ENCODE measurements at places on chromosomes 5 and 9.

GRCh38 chr5:78076351-78076750 is 218.1 kb downstream of the AP3B1 start:
- H3K4me1 ChIP-seq, result peaks cover 9% of the 10 kb centered on the region
- no peak overlapping the region for H3K4me3 ChIP-seq

DNA sequence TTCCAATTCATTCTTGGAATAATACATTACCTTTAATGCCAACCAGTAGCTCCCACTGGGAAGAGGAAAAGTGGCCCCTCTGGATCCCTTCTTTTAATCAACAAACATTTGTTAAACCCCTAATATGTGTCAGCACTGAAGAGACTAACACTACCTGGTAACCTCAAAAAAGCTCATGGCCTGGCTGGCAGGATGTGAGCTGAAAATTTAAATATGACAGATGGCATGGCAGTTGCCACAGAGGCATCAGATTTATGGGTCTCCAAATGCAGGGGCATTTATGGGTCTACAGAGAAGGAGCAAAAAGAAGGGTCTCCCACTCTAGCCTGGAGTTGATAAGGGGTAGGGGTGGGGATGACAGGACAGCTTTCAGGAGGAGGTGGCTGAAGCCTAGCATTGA is 12.5 kb downstream of the DNAH5 start:
- no peak overlapping the region for H3K4me3 ChIP-seq
- H3K27me3 ChIP-seq, result no peaks in the 10 kb centered on the region
- no peaks in the 10 kb centered on the region for H3K36me3 ChIP-seq
- H3K4me1 ChIP-seq, result no peaks in the 10 kb centered on the region
- no peak for DNase-seq

DNA sequence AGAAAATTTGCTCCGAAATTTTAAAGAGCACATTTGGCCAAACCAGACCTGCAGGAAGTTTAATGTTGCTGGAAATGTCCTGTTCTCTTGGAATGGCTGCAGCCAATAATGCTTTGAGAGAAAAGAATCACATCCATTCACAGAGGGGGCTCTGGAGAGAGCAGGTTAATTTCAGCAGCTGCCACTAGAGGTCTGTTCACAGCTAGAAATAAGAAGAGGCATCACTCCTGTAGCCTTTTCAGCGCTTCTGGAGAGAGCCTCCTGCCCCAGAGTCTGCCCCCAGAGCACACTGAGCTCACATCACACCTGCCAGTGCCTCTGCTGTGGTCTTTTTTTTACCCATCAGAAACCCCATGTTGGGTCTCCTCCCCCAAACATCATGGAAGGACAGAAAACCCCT is 124.8 kb upstream of the RAD23B start:
- no peak overlapping the region for H3K4me3 ChIP-seq
- H3K36me3 ChIP-seq, result no peaks in the 10 kb centered on the region
- H3K27me3 ChIP-seq, result no peaks in the 10 kb centered on the region
- DNase-seq, result no peak
- peaks cover 13% of the 10 kb centered on the region for H3K4me1 ChIP-seq

- no peak overlapping the region for H3K4me3 ChIP-seq
- H3K27ac ChIP-seq, result no peak overlapping the region
Measured at GRCh38 chr5:106171708-106172107, 1499.0 kb downstream of the EFNA5 start.

DNA sequence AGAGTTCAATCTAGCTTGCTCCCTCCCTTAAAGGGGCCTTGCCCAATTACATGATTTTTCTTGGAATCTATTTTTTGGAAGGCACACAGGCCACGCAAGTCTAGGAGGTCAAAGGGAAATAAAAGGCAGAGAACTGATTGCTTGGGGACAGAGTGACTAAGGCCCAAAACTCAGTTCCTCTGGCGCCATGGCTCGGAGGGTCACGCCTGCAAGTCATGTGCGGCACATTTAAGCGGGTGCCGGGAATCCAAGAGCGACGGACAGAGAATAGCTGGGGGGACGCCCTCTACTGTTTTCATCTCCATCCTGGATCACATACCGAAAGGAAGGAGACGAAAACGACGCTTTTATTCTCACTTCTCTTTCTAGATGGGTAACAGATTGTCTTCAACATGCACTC is 78.6 kb downstream of the FREM1 start:
- no peak overlapping the region for H3K27ac ChIP-seq
- no peaks in the 10 kb centered on the region for H3K4me1 ChIP-seq
- no peaks in the 10 kb centered on the region for H3K36me3 ChIP-seq
- no peaks in the 10 kb centered on the region for H3K27me3 ChIP-seq
- no peak for DNase-seq
- no peak overlapping the region for H3K4me3 ChIP-seq

DNA sequence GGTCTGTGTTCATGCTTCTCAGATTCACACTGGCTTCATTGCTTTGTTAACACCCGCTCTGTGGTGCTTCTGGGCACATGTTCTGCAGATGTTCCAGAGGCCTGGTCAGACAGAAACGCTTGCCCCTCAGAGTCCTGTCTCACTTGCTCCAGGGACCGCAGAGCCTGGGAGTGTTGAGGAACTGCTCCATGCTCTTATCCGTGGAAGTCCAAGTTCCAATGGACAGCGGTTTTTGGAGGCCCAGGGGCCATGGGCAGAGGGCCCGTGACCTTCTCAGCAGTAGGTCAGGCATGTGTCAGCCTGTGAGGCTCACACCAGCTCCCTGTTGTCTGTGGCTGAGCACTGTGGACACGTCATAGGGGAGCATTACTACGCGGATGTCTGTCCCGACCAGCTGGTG is 364.7 kb upstream of the IRX1 start:
- no peak overlapping the region for H3K4me3 ChIP-seq
- H3K4me1 ChIP-seq, result no peaks in the 10 kb centered on the region
- no peaks in the 10 kb centered on the region for H3K36me3 ChIP-seq
- DNase-seq, result no peak
- H3K27me3 ChIP-seq, result no peaks in the 10 kb centered on the region
- no peak overlapping the region for H3K27ac ChIP-seq

GRCh38 chr9:91066856-91067255 is 265.2 kb downstream of the SYK start:
- no peak overlapping the region for H3K4me3 ChIP-seq
- no peaks in the 10 kb centered on the region for H3K36me3 ChIP-seq
- H3K27ac ChIP-seq, result no peak overlapping the region
- no peaks in the 10 kb centered on the region for H3K27me3 ChIP-seq
- peaks cover 11% of the 10 kb centered on the region for H3K4me1 ChIP-seq

DNA sequence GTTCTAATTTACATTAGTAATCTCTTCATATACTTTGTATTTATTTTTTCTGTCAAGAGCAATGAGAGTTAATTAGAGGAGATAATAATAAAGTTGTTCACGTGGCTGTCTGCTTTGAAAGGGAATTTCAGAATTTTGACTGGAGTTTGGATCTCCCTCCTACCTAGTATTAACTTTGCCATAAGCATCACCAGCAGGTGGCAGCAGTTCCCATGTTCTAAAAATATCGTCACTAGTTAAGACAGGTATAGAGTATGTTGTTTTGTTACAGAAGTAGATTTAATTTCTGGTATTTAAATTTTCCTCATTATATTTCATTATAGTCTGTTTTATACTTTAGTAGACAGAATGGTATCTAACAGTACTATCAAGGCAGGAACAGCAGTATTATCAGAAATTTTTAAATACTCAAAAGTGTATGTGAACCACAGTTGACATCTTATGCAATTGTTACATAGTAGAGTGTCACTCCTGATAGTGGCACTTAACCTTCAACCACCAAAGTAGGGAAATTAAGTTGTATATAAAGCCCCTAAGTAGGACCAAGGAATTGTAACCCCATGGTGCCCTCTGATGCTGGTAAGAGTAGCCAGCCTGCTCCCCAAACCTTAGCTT is 20.4 kb downstream of the GNPDA1 start:
- DNase-seq, result peak; percentile 72
- H3K27ac ChIP-seq, result no peak overlapping the region
- H3K36me3 ChIP-seq, result peaks cover 46% of the 10 kb centered on the region
- H3K4me1 ChIP-seq, result no peaks in the 10 kb centered on the region

DNA sequence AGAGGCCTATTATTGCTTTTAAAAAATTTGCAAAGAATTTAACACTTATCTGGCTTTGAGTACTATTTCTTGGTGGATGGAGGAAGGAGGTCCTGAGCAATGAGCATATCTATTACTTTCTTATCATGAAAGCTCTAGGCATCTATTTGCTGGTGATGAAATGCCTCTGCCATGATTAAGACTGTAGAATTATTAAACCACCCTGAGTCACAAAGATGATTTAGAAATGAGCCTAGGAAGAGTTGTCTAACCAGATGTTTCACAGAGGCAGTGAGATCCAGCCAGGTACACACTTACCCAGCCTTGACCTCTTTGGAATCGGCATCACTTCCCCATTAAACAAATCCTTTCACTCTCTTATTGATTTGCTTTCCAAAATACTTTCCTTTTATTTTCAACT is 304.4 kb upstream of the KIF2A start:
- no peak overlapping the region for H3K4me3 ChIP-seq
- DNase-seq, result no peak
- H3K27ac ChIP-seq, result no peak overlapping the region
- H3K4me1 ChIP-seq, result no peaks in the 10 kb centered on the region
- H3K27me3 ChIP-seq, result no peaks in the 10 kb centered on the region

DNA sequence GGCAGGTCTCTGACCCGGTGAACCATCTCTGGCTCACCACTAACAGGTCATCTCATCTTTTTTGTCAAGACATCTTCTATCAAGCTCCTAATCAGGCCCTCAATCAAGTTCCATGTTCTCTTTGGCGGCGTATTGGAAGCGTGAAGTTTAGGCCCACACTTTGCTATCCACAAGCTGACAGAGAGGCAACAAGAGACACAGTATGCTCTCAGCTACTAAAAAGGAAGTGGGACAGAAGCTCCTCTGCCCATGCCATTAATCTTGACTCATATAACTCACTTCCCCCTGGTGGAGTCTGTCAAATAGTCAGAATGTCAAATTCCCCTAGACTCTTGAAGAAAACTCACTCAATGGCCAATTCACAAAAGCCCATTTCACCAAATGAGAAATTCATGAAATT is 77.6 kb upstream of the TMC1 start:
- H3K4me3 ChIP-seq, result no peak overlapping the region
- H3K27me3 ChIP-seq, result no peaks in the 10 kb centered on the region
- peaks cover 38% of the 10 kb centered on the region for H3K4me1 ChIP-seq
- no peaks in the 10 kb centered on the region for H3K36me3 ChIP-seq

GRCh38 chr5:10701567-10702039 is 59.4 kb downstream of the DAP start:
- H3K4me3 ChIP-seq, result no peak overlapping the region
- H3K4me1 ChIP-seq, result peaks cover 52% of the 10 kb centered on the region
- peaks cover 47% of the 10 kb centered on the region for H3K36me3 ChIP-seq
- H3K27me3 ChIP-seq, result no peaks in the 10 kb centered on the region

- peak overlapping the region; percentile 91 for H3K27ac ChIP-seq
- H3K36me3 ChIP-seq, result peaks cover 24% of the 10 kb centered on the region
- DNase-seq, result peak; percentile 82
- no peaks in the 10 kb centered on the region for H3K27me3 ChIP-seq
- H3K4me3 ChIP-seq, result no peak overlapping the region
Measured at GRCh38 chr5:142327111-142327842, 2.5 kb upstream of the SPRY4 start.

- peak; percentile 60 for DNase-seq
- H3K27me3 ChIP-seq, result no peaks in the 10 kb centered on the region
- H3K4me1 ChIP-seq, result peaks cover 17% of the 10 kb centered on the region
Measured at GRCh38 chr5:160054047-160054446, 45.1 kb downstream of the TTC1 start.

- peaks cover 11% of the 10 kb centered on the region for H3K4me1 ChIP-seq
- H3K27me3 ChIP-seq, result peaks cover 28% of the 10 kb centered on the region
- DNase-seq, result no peak
Measured at GRCh38 chr5:157269165-157269671, 3.3 kb downstream of the CYFIP2 start.

GRCh38 chr5:52139888-52140615 is 647.7 kb upstream of the ITGA1 start:
- no peak overlapping the region for H3K27ac ChIP-seq
- no peak overlapping the region for H3K4me3 ChIP-seq
- DNase-seq, result no peak
- H3K4me1 ChIP-seq, result no peaks in the 10 kb centered on the region
- H3K36me3 ChIP-seq, result no peaks in the 10 kb centered on the region
- no peaks in the 10 kb centered on the region for H3K27me3 ChIP-seq

GRCh38 chr5:98527846-98528245 is 245.6 kb upstream of the RGMB start:
- no peaks in the 10 kb centered on the region for H3K4me1 ChIP-seq
- H3K27ac ChIP-seq, result no peak overlapping the region
- no peak for DNase-seq
- no peaks in the 10 kb centered on the region for H3K36me3 ChIP-seq
- H3K4me3 ChIP-seq, result no peak overlapping the region

GRCh38 chr9:86351880-86352279 is 2.3 kb downstream of the TUT7 start:
- peaks cover 27% of the 10 kb centered on the region for H3K36me3 ChIP-seq
- H3K4me1 ChIP-seq, result peaks cover 37% of the 10 kb centered on the region
- no peaks in the 10 kb centered on the region for H3K27me3 ChIP-seq
- H3K27ac ChIP-seq, result no peak overlapping the region
- H3K4me3 ChIP-seq, result no peak overlapping the region

DNA sequence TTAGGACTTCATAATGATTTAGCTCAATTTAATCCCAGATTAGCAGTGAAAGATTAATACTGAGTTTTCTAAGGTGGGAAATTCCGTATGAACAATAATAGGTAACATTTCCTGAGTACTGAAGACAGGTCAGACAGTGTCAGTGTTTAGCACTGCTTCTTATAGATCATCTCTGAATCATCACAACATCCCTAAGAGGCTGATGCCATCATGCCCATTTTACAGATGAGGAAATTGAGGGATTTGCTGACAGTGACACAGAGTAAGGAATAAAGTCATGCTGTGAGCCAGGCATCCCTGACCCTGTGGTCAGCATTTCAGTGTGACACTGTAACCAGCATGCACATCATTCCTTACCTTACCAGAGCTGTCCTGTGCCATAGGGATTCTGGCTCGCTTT is 44.5 kb downstream of the DAPK1 start:
- no peak for DNase-seq
- H3K36me3 ChIP-seq, result peaks cover 60% of the 10 kb centered on the region
- H3K4me3 ChIP-seq, result no peak overlapping the region
- no peaks in the 10 kb centered on the region for H3K27me3 ChIP-seq
- no peak overlapping the region for H3K27ac ChIP-seq

DNA sequence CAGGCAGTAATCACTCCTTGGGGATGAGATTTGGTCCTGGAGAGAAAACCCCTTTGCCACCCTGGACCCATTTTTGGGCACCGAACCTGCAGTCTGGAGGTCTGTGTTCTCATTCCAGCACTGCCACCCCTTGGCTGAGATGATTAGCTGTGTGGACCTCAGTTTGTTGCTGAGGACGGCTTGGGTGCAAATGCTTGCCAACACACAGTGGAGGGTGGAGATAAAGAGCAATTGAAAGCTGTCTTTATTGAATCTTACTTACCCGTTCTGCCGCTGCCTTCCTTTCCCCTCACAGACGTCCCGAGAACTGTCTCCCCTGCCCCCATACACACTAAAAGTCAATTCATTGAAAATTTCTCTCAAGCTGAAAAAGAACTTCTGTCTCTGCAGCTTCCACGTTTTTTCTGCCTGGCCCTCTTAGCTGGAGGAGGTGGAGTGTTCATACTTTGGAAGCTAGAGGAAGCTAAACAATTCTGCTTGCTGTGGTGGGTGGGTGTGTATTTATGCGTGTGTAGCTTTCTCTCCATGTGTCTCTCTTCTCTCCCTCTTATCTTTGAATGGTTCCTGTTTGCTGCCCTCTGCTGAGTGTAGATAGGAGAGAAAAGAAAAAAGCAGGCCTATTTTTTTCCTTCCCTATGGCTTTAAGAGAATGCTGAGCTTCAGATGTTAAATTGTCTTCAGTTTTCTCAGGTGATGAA is 6.6 kb downstream of the GALNT10 start:
- no peaks in the 10 kb centered on the region for H3K27me3 ChIP-seq
- no peak overlapping the region for H3K4me3 ChIP-seq
- H3K4me1 ChIP-seq, result peaks cover 55% of the 10 kb centered on the region
- no peak overlapping the region for H3K27ac ChIP-seq
- peak; percentile 69 for DNase-seq

All from SJSA1 (cell line).